ENCODE measurements at places on chromosomes 5 and 9.

DNA sequence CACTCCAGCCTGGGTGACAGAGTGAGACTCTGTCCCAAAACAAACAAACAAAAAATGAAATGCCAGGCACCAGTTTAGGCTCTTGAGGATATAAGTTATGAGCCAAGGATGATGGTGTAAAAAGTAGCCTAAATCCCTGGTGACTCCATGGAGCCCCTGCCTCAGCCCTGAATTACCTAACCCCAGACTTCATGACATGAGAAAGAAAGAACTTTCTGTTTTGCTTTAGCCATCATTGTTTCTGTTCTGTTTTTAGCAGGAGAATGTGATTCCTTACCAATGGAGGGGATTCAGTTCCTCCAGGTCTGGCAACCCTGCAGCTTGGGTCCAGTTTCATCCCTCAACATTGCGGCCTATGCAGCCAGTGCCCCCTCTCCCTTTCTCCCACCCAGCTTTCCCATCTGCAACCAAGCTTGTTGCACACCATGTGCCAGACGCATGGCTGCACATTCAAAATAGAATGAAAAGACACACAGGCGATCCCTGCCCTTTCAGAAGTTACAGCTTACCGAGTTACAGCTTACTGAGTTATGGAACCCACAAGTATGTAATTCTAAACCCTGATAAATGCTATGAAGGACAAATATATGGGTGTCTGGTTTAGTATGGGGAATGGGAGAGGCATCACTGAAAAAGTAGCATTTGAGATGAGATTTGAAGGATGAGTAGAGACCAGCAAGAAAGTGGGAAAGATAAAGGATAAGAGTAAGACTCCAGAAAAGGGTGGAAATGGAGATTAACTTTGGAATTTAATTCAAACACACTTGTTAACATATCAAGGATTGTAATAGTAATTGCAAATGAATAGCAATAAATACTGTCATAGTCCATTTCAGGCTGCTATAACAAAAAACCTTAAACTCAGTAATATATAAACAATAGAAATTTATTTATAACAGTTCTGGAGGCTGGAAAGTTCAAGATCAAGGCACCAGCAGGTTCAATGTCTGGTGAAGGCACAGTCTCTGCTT is 6.0 kb upstream of the SEMA5A start:
- DNase-seq, result no peak

- DNase-seq, result no peak
Observed at GRCh38 chr9:76620996-76621395, 143.2 kb upstream of the PCA3 start.

- DNase-seq, result no peak
Observed at GRCh38 chr9:34830068-34830467, 120.1 kb upstream of the CCL21 start.

DNA sequence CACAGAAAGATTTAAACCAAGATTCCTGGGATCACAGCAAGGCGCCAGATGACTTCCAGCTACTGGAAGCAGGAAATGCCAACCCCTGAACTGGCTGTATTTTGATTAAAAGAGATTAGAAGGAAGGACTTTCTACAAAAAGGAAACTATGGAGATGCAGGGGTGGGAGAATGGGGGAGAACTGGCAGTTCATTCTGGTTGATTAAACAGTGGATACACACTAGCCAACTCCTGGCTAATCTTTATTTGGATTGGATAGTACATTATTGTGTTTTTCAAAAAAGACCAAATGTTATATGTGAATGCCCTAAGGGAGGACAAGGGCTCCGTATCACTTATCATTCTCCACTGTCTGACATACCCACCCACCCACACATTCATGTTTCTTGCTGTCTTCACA is 93.2 kb downstream of the CDO1 start:
- DNase-seq, result no peak

- no peak for DNase-seq
Observed at GRCh38 chr5:143716881-143717280, 95.1 kb upstream of the HMHB1 start.

GRCh38 chr5:178113841-178114324 is 551 bp downstream of the N4BP3 start:
- no peak for DNase-seq

Measured in cardiac septum (tissue), 1 donor.